ENCODE measurements at places on chromosomes 7 and 10.

GRCh38 chr10:120824881-120825309 is 26.3 kb upstream of the WDR11 start:
- DNase-seq, result no peak

GRCh38 chr10:18404530-18404929 is 246.9 kb downstream of the NSUN6 start:
- no peak for DNase-seq

DNA sequence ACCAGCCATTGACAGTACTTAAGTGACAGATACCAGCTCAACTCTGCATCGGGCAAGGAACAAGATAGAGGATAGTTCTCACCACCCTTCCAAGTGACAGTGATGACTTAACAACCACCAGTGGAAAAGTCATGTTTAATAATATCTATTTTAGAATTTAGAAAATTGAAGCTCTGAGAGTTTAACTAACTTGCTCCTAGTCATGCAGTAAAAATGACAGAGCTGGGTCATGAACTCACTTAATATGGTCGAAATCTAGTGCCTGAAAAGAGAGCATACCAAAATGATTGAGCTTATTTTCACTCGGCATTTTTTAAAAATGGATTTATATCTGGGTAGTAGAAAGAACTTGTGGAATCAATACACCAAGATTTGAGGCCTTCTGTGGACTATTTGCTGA is 367.8 kb upstream of the IGFBP3 start:
- no peak for DNase-seq

GRCh38 chr10:68231106-68231816 is 652 bp downstream of the ATOH7 start:
- DNase-seq, result no peak

DNA sequence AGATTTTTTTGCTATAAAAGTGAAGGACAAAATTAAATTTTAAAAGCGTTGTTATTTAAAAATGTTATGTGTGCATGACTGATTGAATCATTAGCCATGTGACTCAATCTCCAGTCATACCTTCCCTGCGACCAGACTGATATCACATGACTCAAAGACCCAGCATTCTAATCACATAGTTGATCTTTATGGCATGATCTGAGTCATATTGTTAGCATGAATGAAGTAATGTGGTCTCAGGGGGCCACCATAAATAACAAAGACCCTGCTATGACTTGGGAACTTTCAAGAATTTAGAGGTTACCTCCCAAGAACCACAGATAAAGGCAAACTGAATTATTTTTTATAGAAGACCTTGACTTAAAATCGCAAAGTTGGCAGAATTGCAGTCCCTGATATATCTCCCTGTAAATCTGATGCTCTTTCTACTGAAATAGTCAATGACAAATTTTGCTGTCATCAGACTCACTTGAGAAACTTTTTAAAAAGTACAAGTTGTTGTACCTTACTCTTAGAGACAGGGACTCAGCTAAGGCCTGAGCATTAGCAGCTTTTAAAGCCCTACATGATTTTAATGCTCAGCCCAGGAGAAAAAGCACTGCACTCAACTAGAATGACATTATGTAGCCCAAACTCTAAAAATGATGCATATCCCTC is 717.3 kb downstream of the XPNPEP1 start:
- DNase-seq, result no peak

GRCh38 chr7:87735360-87735759 is 107.2 kb downstream of the RUNDC3B start:
- no peak for DNase-seq

DNA sequence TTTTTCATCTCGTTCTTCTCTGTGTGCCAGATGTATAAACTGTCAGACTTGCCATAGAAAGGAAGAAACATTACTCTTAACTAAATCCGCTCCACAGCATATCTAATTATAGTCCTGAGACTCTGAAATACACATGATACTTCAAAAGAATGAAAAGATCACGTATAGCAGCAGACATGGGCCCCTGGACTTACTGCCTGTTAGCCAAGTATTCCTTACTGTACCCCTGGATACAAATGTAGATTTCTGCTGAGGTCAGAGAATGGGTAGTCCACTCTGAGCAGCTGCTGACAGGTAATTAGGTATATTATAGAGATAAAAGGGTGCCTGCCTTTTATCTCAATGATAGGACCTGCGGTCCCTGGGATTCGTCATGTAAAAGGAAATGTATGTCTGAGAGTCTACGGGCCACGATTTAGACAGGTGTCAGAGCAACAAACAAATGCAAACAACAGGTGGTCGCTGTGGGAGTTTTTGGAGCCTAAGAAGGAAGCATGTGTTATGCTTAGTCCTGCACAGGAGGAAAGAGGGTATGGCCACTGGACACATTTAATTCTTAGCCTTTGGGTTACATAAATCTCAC is 69.4 kb downstream of the VOPP1 start:
- no peak for DNase-seq

DNA sequence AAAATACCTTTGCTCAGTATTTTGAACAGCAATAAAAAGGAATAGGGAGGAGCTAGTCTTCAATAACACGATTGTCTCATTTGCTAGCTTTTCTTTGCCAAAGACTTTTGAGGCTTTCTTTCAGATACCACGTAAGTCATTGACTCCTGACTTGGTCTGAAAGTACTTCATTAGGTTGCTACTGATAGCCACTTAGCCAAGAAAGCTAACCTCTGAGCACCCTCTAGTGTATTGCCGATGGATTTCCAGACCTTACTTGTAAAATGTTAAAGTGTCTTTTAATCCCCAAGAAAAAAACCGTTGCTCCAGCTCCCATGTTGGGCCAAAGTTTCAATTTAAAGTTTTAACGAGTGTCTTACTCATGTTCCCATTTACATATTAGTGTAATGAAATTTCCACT is 63.4 kb upstream of the STRIP2 start:
- no peak for DNase-seq

GRCh38 chr7:30880125-30880720 is 31.4 kb upstream of the AQP1 start:
- DNase-seq, result no peak

GRCh38 chr7:11335947-11336346 is 362.3 kb downstream of the PHF14 start:
- DNase-seq, result no peak
